ENCODE measurements at places on chromosomes 2 and 18. TPM values are rescaled to one million over a fixed set of nuclear protein-coding genes. Genes with fewer than 3 reads are reported as not detected.

GRCh38 chr2:71602115-71602495 lies 148.7 kb downstream of the DYSF start:
- DNase-seq = no peak

DNA sequence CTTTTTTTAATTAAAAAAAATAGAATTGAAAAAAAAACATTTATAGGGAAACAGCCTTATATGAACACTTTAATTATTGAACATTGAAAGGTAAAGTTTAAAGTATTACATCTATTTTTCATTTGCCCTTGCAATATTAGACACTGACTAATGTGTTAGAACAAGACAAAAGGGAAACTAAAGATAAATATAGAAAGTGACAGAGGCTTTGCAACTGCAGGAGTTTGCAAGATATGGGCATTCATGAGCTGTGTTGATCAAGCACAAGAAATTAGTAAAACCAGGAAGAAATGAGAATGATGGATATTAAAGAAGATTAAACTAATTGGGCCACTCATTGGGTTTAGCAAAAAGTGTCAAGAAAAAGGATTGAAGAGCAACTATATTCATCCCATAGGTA lies 1097.7 kb upstream of the CELF4 start:
- DNase-seq = no peak

The IL1R2 gene
- total RNA-seq = 16.1 TPM

- no peak for DNase-seq
Measured at GRCh38 chr2:56217106-56217505, 33.3 kb downstream of the CCDC85A start.

DNA sequence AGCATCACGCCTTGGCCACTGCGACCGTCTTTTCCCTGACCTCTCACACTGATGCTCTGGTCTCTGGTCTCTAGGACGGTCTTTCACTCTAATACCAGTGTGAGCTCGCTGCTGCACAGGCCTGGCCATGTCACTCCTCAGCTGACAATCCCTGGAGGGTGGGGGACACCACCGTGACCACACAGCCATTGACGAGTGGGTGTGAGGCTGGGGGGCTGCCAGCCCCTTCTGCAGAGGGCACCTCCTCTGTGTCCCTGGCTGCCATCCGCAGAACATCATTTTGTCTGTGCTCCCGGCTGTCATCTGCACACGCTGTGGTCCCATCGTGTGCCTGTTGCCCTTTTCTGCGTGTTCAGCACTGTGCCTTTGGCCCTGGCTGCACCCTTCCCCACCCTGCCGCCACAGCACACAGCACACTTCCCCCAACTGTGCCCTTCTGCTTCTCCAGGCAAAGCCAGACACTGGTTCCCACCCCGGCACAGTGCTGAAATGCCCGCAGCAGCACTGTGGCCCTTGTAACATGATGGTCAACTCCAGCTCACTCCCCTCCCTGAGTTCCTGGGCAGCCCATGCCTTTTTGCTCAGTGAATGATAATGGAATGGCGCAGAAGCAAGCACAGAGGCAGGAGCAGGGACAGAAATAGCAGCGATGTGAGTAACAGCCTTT lies 30.4 kb upstream of the INHBB start:
- no peak for DNase-seq

DNA sequence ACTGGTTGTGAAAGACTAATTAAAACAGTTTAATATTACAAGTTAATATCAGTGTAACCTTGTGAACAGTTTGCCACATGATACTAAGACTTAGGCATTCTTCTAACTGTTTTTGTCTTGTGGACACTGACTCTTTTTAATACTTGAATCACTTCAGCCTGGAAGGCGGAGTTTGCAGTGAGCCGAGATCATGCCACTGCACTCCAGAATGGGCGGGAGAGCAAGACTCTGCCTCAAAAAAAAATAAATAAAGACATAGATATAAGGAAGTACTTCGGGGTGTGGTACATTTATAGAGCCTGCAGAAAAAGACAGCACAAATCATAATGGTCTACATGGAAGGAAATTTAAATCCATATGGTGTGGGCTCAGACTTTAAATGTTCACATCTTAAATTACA lies 300.4 kb upstream of the NETO1 start:
- DNase-seq = no peak

The GKN1 gene
- total RNA-seq = not detected

The SLC1A4 gene
- total RNA-seq = 2.2 TPM

DNA sequence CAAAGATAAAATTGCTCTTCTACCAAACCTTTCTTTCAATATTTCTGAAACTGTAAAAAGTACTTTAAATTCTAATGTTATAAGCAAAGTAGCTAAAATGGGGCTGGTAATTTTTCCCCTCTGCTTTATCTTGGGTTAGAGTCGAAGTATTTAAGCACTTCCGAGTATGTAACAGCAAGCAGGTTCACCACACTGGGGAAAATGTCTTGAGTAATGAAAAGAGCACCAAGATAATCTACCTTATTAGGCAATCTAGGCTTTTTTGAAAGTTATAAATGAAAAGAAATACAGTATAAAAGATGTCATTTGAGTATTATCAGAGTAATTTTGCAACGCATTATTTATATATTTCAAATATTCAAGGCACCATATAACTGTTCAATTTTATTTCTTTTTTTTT lies 687 bp upstream of the DSG3 start:
- no peak for DNase-seq

DNA sequence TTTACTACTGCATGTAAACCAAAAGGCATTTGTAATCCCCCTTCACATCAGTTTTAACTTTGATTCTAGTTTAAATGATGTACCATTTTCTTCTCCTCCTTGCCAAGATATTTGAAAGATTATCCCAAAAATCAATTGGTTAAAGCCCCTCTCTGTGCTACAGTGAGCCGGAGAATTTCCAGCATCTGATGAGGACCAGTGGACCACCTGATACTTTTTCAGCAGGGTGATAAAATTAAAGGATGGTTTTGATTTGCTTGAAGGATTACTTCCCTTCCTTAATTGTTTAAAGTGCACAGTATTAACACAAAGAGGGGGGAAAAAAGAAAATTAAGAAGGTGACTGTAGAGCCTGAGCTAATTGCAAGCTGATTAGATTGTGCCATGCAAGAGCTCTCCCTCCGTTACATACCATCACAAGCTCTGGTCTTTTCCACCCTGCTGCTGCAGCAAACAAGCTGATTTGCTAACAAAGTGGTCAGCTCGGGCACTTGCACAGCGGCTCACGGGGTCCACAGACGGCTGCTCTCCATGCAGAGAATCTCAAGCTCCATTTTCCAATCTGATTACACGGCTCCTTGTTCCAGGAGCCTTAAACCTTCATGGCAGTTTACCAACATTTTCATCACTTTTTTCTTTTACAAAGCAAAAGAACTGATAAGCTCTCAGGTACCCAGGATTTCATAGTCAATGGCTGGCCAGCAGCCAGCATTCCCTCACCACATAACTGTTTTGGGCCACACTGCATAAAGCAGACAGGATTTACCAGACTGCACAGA lies 22.1 kb downstream of the FIGN start:
- no peak for DNase-seq

The GLI2 gene
- total RNA-seq = 1.5 TPM

The KCNG2 gene
- total RNA-seq = not detected

- DNase-seq = no peak
Measured at GRCh38 chr2:25280051-25280687, 61.6 kb downstream of the DNMT3A start.

DNA sequence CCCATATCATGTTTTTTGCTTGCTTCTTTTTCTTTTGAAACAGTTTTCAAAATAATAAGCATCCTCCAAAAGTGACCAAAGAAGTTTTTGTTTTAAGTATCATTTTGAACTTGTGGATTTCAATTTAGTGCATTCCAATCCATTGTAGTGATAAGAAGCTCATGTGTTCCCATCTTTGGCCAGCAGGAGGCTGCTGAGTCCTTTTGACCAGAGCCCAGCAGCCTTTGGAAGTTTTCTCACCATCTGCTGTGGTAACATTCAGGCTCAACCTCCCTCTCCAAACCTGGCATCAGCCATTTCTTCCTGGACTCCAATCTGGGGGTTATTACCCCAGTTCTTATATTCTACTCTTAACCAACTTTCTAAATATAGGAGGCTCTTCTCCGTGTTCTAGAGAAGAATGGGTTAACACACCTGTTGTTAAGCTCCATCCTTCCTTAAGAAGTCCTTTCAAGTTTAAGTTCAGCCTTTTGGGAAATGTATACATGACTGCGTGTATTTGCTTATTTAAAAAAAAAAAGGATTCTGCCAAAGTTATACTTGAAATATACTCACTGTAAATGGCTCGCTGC lies 39.0 kb upstream of the MAL start:
- DNase-seq = peak; percentile 57

DNA sequence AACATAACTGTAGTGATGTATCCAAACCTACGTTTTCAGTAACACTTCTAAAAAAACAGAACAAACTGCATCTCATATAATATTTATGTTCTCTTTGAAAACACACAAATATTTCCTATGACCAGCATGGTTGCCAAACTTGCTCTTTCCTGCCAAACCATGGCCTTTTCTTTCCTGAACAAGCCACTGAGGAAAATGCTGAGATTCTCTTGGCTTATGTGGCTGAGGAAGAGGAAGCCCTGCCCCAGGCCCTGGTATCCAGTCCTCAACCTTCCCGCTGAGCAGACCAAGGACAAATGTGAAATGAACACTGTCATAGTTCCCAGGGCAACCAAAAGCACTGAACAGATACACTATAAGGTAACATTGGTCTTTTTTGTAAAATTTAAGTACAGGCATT lies 35.9 kb upstream of the NARS1 start:
- DNase-seq = no peak

DNA sequence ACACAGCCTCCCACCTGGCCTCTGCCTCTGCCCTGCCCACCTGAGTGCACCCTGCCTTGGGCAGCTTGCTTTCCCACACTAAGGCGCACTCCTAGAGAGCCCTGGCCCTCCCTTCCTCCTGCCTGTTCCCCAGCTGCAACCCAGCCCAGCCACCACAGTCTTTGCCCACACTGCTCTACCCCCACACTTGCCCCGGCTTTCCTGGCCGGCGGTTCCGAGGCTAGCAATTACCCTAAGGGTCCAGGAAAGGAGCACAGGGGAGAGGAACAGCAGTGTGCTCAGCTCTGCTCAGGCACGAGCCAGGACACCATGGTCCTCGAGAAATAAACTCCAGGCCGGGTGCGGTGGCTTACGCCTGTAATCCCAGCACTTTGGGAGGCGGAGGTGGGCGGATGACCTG lies 237.8 kb upstream of the RAB6C start:
- DNase-seq = no peak

DNA sequence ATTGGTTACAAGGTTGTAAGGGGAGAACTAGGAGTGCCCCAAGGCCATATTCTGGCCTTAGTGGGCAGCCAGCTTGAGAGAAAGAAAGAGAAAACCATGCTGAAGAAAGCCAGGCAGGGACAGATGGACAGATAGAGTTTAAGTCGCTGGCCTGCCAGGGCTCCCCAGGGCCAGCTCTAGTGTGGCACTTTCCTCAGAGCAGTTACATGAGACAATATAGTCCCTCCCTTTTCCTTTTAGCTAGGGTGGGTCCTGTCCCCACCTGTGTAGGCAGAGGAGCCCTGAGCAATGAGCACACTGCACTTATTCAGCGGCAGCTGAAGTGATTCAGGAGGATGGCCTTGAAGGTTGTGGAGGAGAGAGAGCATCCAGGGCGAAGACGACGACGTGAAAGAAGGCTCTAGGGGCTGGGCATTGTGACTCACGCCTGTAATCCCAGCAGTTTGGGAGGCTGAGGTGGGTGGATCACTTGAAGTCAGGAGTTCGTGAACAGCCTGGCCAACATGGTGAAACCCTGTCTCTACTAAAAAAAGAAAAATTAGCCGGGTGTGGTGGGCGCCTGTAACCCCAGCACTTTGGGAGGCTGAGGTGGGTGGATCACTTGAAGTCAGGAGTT lies 152.0 kb upstream of the SLC1A4 start:
- DNase-seq = no peak

DNA sequence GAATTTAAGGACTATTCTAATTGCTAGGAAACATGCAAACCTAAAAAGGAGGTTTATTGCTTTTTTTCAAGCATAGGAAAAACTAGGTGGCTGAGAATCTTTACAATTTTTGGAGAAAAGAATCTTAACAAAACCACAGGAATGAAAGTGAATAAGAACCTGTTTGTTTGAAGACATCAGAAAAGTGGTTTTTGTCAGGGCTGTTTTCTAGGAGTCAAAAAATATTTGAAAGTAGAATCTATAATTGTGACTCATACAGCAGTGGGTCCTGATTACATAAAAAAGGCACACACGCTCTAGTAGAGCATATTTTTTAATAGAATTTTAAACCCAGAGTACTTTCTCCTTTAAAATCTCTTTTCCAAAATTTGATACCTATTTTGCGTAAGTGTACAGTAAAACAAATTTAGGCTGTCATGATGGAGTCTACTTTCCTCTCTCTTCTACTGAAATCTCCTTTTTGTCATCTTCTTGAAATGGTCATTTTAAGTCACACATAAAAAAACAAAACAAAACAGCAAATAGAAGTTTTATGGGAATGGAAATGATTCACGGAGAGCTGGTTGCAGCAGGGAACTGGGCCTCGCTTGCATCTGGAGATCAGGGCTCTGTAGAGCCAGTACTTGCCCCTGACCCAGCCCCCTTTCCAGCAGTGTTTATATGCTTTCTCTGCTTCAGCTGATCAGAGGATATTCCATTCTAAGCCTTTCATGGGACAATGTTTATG lies 59.1 kb upstream of the PELI1 start:
- no peak for DNase-seq

The FSHR gene
- total RNA-seq = 1.1 TPM

Measured in right atrium auricular region (tissue), 2 donors.